ENCODE measurements at places on chromosomes 12 and 14.

GRCh38 chr12:6691473-6691872, 2.3 kb upstream of the ZNF384 start:
- no peak for DNase-seq

GRCh38 chr12:127628645-127629044, 638.3 kb upstream of the TMEM132C start:
- no peak for DNase-seq

- DNase-seq = no peak
Observed at GRCh38 chr14:95464514-95464913, 51.9 kb downstream of the SYNE3 start.

DNA sequence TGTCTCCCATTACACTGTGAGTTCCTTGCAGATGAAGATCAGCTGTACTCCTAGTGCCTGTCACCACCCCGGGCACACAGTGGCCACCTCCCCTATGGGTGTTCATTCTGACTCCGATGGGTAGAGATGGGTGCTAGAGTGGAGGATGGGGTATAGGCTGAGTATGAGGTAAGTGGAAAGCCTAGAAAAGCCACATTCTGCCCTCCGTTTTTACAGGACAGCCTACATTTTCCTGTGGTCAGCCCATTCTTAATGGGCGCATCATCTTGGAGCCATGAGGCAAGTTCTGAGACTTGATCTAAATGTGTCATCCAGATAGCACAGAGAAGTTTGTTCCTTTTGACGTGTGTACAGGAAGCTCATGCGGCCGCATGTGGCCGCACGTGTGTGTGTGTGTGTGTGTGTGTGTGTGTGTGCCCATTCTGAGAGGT, 166.7 kb upstream of the HIF1A start:
- DNase-seq = no peak

DNA sequence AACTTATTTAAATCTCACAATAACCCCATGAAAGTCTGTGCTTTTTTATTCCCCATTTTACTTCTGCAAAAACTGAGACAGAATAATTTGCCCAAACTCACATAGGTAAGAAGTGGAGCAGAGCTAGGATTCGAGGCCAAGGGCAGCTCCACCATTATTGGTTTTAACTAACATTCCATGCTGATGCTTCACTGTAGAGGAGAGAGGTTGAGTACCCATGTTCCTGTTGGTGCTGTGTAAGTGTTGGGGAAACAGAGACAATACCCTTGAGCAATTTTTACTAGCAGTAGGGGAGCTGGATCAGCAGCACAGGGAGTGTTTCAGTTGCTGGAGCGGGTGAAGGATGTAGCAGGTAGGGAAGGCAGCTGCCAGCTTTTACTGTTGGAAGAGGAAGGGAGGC, 21.1 kb downstream of the RASSF8 start:
- DNase-seq = no peak

GRCh38 chr14:21068521-21069387, 1.4 kb upstream of the ARHGEF40 start:
- peak; percentile 34 for DNase-seq

DNA sequence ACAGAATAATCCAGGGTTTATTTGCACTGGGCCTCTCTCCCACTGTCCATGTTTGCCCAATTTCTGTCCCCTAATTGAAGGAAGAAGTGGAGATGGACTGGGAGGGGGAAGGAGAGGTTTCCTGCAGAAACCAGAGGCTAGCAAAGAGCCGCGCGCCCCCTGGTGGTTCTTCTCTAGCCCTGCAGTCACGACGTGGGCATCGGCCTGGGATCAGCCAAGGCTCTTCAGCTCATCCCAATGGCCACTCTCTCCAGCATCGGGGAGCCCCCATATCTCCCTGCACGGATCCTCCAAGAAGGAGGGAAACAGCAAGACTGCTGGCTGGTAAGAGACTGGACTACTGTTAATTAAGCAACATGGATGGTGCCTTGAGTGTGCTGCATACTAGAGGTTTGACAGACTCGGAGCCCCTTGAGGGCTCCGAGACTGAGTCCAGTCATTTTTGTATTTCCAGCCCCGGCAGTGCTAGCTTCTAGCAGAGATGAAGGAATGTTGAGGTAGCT, 18.7 kb downstream of the ZBTB39 start:
- DNase-seq = peak; percentile 60

DNA sequence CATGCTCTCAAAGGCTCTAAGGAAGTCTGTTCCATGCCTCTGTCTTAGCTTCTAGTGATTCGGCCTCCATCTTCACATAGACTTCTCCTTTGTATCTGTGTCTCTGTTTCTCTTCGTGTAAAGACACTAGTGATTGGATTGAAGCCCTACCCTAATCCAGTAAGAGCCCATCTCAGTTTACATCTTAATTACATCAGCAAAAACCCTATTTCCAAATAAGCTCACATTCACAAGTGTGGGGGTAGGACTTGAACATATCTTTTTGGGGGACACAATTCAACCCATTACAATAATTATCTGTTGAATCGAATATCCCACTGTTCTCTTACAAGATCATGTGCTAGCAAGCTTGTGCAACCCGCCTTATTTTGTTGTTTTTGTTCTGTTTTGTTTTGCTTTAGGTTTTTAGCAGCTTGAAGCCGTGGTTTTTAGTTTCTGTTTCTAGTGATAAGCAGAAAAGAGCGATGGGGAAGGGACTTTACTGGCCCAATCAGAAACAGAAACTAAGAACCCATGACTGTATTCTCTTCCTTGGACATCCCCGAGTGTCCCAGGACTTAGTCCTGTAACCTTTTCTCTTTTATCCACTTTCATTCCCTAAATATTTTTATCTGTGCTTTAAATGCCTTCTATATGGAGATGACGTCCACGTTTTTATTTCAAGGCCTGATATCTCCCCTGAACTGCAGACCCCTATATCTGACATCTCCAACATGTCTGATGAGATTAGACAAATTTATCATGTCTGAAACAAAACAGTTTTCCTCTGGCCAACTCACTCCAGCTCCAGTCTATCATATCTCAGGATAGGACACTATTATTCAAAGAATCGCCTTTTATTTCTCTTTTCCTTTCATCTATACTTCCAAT, 353.0 kb downstream of the CCDC91 start:
- DNase-seq = no peak

GRCh38 chr12:32688786-32689185, 9.7 kb downstream of the DNM1L start:
- no peak for DNase-seq

GRCh38 chr14:90785876-90786450, 30.3 kb downstream of the TTC7B start:
- DNase-seq = no peak

GRCh38 chr14:63435838-63436237, 107.3 kb downstream of the PPP2R5E start:
- DNase-seq = no peak

DNA sequence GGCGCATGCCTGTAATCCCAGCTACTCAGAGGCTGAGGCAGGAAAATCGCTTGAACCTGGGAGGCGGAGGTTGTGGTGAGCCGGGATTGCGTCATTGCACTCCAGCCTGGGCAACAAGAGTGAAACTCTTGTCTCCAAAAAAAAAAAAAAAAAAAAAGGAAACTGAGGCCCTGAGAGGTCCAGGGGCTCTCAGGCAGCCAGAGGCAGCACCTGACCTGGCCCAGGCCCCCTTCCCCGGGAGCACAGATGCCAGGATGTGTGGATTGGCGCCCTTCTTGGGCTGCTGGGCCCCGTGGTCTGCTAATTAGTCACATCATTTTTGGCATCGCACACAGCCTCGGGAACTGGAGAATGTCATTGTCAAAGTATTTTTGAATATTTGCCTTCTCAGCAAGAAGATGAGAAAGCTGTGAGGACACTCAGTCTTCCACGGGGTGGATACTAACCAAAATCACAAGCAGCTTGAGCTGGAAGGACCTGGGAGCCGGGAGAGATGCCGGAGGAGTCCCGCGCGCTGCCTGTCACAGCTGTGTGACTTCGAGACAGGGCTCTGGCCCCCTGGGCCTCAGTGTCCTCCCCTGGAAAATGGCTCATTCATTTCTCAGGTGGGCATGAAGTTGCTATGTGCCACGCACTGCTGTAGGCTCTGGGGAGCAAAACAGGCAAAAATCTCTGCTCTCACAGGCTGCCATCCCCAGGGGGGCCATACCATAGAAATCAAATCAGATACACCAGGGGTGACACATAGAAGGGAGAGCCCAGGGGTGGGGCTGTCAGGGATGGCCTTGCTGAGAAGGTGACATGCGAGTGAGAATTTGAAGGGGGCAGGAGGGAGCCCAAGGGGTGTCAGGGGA, 12.5 kb upstream of the RCOR1 start:
- DNase-seq = no peak

DNA sequence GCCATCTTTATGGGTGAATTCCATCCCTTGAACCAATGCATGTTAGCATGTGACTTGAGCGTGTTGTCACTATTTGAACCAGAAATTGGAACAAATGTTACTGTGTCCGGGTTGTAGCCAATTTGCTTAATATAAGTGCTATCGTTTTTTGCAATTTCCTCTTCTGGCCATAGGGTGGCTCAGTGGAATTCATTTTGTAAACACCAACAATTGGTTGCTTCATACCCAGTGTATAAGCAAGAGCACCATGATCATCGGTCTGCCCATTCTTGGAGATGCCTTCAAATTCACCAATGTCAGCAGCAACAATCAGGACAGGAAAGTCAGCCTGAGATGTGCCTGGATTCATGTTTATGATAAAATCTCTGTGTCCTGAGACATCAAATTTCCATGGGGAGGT, 5.0 kb upstream of the NEDD1 start:
- no peak for DNase-seq

GRCh38 chr12:123449249-123449733, 8.6 kb upstream of the SNRNP35 start:
- DNase-seq = no peak

DNA sequence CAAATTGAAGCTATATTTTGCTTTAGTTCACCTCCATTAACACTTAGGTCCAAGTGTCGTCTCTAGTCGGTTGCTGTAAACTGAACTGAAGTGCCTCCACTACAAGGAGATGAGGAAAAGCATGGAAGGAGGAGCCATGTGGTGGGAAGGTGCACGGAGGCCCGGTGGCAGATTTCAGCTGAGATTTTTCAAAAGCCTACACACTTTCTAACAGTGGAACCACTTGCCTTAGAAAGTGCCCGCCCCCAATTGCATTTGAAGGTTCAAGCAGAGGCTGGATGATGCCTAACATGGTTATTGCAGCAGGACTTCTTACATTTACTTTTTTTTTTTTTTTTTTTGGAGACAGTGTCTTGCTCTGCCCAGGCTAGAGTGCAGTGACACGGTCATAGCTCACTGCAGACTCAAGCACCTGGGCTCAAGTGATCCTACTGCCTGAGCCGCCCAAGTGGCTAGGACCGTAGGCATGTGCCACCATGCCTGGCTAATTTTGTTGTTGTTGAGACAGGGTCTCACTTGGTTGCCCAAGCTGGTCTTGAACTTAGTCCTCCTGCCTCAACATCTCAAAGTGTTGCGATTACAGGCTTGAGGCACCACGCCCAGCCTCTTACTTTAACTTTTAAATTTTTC, 27.6 kb downstream of the EML1 start:
- no peak for DNase-seq

DNA sequence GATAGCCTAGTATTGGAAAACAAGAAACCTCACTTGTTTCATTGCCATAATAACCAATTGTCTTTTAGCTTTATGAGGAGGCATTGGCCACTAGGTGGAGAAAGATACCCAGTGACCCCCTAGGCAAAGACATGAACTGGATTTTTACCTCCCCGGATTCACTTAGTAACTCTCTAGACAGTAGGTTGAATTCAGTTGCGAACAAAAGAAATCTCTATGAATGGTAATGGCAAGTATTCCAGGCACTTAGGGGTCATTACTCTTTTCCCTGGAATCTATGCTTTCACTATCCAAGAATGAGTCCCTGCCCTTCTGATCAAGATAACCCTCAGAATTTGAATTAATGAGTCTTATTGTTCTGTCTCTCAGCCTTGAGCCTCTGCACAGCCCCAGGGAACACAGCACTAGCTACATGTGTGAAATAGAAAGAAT, 29.5 kb upstream of the RHOJ start:
- no peak for DNase-seq

DNA sequence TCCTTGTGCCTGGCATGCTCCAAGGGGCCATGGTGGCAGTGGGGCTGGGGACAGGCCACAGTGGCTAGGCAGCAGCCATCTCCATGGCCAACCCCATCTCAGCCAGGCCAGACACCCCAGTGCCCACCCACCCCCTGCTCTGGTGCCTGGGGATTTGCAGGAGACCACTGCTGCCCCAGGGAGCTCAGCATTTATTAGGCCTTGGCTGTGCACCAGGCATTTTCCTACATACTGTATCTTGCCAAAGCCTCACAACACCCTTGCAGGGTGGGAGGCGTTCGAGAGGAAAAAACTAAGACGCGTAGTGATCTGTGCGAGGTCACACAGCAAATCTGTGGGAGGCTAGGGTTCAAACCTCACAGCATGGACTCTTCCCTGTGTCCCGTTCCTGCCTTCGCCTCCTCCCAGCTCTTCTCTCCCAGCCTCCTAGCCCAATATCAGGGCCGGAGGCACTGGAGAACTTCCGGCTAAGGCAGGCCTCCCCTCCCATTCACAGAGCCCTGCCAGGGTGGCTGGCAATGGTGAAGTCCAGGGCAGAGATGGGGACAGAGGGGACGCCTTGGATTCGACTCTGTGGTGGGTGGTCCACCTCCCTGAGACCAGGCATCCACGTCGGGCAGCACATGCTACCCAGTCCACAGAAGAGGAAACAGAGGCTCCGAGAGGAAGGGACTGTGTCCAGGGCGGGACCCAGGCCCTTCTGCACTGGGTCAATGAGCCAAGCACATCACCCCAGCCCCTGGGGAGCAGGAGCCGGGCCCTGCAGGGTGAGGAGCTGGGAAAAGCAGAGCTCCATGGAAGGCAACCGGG, 57.4 kb downstream of the FAM222A start:
- no peak for DNase-seq
